Activated naive CD8-positive, alpha-beta T cell treated with anti-CD3 and anti-CD28 coated beads, Interleukin-2, amount 50 U/mL, for 24 hours (primary cell): ENCODE measurements at places on chromosomes 5 and 9.
A peak's percentile ranks its signal among the peaks of the same experiment; 100 is the strongest.

GRCh38 chr9:3777137-3777536 is 251.3 kb upstream of the RFX3 start:
- no peak for DNase-seq

- DNase-seq: no peak
Measured at GRCh38 chr5:96668725-96669124, 6.5 kb downstream of the CAST start.

DNA sequence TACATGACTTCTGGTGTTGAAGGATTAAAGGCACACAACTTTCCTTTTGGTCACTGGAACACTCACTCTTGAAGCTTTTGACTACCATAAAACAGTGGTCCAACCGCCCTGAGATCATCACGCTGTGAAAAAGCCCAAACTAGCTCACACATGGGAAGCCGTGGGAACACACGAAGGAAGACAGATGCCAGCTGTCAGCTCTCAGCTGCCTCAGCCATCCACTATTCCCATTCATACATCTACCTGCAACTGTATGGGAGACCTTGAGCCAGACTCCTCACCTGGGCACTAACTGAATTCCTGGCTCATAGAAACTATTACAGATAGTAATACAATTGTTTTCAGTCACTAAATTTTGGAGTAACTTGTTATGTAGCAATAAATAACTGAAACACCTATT is 246.1 kb downstream of the MSX2 start:
- DNase-seq: no peak

DNA sequence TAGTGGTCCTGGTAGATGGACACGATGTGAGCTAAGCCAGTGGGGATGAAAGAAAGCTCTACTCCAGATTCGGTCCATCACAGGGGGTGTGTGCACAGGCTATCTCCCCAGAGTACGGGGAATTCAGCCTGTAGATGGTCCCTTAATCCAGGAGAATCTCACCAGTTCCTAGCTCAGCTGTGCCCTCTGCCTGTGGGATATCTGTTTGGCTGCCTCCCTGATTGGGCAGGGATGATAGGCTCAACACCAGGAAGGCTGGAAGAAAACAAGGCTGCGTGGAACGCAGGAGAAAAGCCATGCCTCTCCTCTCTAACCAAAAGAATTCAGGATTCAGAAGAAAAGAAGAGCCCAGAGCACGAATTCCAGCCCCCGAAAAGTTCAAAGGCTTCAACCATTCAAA is 40.9 kb downstream of the VLDLR start:
- DNase-seq: no peak

DNA sequence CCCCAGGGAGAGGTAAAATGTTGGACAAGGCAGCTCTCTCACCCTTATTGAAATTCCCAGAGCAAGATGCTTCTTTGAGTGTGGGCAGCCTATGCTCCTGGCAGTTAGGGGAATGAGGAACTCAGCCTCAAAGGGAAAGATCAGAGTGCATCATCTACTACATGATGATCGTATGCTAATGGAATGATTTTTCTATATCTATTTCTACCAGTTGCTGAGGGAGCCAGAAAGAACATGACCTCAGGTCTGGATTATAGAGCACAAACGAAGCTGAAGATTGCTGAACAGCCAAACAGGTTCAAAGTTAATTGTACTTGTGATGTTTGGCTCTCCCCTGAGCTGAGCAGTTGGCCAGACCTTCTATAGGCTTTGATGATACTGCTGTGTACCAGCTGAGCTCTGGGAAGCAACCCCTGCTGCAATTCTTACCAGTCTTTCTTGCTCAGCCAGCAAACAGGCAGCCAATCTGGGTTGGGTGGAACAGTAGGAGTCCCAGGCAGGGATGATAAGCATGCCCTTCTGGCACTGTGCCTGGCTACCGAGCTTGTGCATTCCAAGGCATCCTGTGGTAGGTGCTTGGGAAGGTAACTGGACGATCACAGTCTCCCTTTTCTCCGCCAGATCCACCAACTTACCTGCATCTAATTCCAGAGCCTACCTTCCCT is 10.3 kb upstream of the FBXL7 start:
- no peak for DNase-seq

DNA sequence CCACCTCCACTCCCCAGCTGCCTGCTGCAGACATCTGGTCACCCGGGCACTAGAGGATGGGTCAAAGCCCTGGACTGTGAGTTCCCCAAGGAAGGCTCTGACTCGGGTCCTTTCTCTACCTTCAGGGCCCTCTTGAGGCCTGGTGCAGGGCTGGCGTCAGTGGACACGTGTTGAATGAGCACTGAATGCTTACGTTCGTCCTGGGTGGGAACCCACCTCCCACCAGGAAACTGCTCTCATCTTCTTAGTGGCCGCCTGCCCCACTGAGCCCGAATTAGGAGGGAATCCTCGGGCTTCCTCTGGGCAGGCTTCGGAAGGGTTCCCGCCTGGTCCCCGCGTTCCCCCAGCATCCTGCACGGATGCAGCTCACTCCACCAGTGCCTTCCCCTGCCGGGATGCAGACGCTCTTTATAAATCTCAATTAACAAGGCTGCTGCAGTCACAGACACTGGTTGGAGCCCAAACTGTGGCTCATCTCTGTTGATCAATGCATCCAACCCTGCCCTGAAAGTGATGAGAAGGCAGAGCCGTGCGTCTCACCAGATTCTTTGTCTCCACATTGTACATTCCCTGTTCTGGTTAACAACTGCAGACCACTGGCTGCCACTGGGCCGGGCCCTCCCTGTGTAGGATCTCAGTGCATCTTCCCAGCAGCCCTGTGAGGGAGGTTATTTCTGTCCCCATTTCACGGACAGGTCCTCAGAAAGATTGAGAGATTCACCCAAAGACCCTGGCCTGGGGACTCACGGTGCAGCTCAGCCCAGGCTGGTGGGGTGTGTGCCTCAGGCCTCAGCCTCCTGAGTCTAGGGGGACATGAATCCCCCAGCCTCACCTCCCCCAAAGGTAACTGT is 168.8 kb downstream of the GAPVD1 start:
- DNase-seq: no peak

- no peak for DNase-seq
Measured at GRCh38 chr5:127872494-127872893, 169.3 kb downstream of the CCDC192 start.

- DNase-seq: no peak
Measured at GRCh38 chr5:151491062-151491461, 43.7 kb downstream of the SLC36A1 start.

- DNase-seq: no peak
Measured at GRCh38 chr9:95037789-95038521, 279.6 kb downstream of the FANCC start.

GRCh38 chr5:3310541-3311261 is 284.9 kb upstream of the IRX1 start:
- DNase-seq: no peak

- no peak for DNase-seq
Measured at GRCh38 chr5:174571662-174572397, 152.6 kb upstream of the MSX2 start.

DNA sequence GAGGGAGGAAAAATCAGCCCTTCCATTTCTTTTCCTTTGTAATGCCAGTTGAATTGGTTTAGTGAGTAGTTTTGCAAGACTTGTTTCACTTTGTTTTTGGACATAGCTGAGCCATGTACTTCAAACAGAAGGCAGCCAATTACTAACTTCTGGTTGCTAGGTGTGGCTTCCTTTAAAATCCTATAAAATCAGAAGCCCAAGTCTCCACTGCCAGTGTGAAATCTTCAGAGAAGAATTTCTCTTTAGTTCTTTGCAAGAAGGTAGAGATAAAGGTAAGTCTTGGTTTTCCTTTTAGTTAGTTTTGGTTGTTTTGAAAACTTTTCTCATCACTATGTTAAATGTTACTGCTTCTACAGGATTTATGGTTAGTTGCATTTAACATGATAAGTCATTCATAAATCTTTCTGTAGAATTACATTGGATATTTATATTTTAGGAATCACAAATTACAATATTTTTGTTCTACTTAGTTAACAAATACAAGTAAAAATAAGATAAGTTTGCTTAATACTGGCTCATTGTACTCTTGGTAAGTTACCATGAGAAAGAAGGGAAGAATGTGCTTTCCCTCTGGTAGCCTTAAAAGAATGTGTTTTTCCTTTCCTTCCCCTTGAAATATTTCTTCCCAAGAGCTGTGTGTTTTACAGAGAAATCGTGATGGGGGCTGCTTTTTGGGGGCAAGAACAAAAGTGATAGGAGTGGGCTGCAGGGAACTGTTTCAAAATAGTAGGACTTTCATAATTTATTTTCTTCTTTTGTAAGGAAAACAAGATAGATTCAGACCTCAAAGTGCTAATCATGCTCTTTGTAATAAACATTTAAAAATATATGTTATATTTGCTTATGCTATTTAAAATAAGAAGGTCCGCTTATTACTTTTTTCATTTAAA is at the start of gene ANXA1:
TSS of gene ANXA1 (plus strand) at position 213 of the 890 bp plus-strand sequence. CDS start 6,671 bp downstream, outside the sequence.
- no peak for DNase-seq

DNA sequence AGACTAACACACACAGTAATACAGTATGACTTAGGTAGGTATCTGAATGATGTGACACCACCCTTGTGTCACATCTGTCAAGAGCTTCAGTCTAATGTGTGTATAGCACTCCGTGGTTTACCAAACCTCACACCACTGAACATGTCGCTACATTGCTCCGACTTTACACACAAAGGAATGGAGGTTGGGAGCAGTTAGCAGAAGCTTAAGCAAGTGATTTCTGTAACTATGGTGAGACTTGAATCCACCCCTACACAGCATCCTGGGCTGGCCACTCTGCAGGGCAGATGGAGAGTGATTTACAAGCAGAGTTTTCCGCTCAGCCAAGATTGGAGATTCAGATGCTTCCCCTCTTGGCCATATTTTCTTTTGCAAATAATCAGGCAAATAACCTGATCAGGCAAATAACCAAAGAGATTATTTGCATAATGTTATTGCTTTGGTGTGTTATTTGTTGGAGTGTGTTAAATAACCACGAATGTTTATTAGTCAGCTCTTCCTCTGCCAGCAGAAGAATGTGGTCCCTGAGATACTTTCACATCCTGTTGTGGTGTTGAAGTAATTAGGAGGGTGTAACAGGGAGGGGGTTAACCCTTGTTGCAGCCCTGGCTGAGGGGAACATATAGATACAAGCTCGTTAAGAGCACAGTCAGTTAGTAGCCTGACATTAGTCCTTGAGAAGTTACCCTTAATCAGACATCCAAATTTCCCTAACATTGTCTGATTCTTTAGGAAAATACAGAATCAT is 92.8 kb downstream of the SNX18 start:
- peak; percentile 10 for DNase-seq

DNA sequence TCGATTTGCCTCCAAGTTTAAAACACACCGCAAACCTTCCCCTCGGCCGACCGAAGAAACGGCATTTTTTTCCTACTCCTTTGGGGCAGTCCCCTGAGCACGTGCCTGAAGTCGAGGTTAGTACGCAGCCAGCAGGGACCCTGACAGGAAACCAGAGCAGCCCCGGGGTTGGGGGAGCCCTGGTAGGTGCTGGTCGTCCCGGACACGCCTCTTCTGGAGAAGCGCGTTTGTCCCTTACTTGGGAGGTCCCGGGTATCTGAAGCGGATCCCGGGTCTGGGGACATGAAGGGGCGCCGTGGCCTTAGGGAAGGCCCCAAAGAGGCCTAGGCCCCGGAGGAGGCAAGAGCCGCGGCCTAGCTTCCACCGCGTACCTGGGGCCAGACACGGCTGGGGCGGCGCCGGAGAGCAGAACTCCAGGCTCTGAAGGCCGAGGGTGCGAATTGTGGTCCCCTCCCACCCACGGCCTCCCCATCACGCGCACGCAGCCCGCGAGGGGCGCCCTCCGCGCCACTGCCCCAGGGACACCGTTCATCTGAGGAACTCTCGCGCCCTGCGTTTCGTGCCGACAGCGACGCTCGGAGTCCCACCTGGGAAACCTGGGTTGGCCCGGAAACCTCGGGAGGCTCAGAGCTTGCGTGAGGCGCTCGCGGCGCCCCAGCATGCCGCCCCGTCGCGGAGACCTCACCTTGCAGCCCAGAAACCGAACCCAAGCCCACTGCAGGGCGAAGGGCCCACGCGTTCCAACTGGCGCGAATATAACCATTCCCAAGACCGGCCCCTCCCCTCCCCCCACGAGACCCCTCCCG is 10.4 kb downstream of the OTP start:
- no peak for DNase-seq

- no peak for DNase-seq
Measured at GRCh38 chr5:57368010-57368409, 114.6 kb downstream of the ACTBL2 start.

GRCh38 chr5:113067635-113068344 is 91.2 kb downstream of the DCP2 start:
- DNase-seq: no peak

GRCh38 chr5:103476811-103477210 is 85.8 kb downstream of the NUDT12 start:
- no peak for DNase-seq

DNA sequence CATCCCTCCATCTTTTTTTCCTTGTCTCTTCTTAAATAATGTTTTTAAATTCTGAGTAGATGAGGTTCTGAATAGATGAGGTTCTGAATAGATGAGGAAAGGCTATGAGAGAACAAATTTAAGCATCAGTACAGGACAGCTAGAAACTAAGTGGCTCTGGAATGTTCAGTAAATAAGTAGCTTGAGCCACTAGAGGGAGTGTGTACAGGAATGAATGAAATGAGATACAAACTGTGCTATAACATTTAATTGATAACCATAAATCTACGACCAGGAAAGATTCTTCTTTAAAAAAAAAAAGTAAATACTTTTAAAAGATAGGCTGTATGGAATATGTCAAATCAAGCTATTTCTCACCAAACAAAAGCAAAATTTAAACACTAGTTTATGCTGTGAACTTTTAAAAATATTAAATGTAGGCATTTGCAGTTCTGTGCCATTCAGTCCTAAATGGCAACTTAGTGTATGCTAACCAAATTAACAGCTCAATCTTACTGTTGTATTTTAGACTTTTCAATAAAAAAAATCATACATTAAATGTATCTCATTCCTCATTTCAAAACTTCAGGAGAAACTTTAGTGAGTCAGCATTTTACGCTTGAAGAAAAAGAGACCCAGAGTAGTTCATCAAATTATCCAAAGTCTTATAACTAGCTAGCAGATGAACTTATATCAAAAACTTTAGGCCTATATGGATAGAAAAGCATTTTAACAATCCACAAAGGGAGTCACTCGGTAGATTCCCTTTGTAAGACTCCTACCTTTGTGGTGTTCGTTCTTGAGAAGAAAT is 70.4 kb upstream of the SNX2 start:
- no peak for DNase-seq

DNA sequence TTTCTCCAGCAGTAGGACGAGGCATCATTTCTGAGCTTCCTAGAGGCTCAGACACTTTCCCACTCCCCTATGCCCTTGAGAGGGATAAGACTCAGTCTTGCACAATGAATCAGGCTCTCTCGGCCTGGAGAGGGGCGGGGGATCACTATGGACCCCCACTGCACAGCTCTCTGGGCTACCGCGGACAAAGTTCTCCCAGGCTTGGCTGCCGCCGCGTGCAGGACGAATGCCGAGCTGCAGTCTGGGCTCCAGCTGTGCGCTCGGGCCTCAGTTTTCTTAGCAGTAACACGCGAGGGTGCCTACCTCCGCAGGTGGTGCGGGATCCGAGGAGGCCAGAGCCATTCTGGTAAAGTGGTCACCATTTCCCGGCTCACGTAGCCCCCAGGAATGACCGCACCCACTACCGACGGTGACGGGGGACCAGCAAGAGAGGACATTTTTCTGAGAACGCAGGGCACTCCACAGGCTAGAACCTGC is 3.4 kb upstream of the MYORG start:
- no peak for DNase-seq

GRCh38 chr5:78636682-78637081 is 11.9 kb downstream of the LHFPL2 start:
- no peak for DNase-seq
